HFFc6 (cell line): ENCODE measurements at places on chromosomes 6 and 20. TPM values are rescaled to one million over a fixed set of nuclear protein-coding genes. Genes with fewer than 3 reads are reported as not detected.

DNA sequence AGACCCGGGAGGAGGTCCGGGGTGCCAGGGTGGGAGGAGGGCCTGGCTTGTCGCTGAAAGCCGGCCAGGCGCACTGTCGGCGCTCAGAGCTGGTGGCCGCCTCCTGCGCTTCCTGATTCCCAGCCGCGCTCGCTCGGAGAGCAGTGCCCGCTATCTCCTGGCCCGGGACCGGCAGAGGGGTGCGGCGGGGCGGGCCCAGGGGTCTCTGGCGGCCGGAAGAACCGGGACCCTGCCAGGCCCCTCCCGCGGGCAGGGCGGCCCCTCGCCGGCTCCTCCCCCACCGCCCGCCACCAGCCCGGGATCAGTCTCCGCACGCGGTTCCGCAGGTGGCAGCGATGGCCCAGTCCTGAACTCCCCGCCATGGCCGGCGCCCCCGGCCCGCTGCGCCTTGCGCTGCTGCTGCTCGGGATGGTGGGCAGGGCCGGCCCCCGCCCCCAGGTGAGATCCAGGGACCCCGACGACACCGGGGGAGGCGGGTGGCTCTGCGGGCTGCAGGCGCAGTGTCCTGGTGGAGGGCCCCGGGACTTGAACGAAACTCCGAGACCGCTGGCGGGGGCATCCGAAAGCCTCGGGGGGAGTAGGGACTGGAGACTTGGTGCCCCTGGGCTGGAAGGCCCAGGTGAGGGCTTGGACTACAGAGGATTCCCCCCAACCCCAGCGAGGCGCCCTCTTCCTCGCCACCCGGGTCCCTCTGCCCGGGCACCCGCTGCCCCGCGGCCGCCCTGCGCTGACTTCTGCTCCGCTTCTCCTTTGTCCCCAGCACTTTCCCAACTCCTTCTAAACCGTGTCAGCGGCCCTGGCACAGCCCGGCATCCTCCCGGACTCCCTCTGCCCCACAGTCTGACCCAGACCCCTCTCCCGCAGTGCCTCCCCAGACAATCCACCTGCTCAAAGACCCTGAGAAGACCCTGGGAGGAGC is at the start of gene GLP1R:
GLP1R (plus strand) TSS at position 301 of the 919 bp plus-strand sequence; CDS start at position 361, 60 bp downstream.
- no peak for DNase-seq
- no peaks in the 10 kb centered on the region for H3K36me3 ChIP-seq
- H3K27me3 ChIP-seq, result peaks cover 30% of the 10 kb centered on the region
- no peaks in the 10 kb centered on the region for H3K4me1 ChIP-seq
- H3K27ac ChIP-seq, result no peak within 1 kb of the TSS

The RRAGD gene
- total RNA-seq, result not detected in 3 replicates

DNA sequence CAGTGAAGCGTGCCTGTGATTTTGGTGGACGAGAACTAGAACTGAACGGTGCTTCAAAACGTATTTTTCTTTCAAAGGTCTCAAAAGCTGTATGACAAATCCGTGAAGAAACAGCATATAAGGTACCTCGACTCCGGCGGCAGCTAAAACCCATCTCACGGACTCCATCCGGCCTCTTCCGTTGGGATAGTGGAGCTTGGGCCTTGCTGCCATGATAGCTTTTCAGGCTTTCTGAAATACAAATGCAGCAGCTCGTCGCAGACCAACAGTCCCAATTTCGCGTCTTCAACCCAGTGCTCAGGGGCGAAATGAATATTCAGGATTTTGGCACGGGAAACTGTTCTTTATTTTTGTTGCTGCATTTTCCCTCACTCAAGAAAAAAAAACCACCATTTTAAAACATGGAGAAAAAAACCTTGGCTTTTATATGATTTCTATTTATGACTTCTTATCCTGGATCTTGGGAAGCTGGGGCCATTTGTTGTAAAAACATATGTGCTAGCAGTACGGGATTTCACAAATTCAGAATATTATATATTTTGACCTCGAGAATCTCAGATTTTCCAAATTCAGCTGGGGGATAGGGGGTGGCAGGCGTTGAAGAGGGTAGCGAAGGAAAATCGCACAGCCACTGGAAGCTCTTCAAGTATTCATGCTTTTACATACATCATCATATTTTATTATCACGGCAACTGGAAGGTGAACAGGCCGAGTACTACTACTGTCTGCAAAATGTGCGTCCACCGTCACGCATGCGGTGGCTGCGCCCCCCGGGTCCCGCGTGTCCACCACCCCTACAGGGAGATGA is 849 bp downstream of the GSTA4 start:
- peak; percentile 16 for DNase-seq
- H3K27ac ChIP-seq, result peak overlapping the region; percentile 98
- peaks cover 10% of the 10 kb centered on the region for H3K27me3 ChIP-seq
- peaks cover 18% of the 10 kb centered on the region for H3K36me3 ChIP-seq
- peak overlapping the region; percentile 99 for H3K4me3 ChIP-seq

- H3K27ac ChIP-seq, result no peak overlapping the region
- H3K36me3 ChIP-seq, result no peaks in the 10 kb centered on the region
- no peak for DNase-seq
- H3K4me3 ChIP-seq, result no peak overlapping the region
These were observed 26.1 kb upstream of the F13A1 start for GRCh38 chr6:6346427-6347023.

DNA sequence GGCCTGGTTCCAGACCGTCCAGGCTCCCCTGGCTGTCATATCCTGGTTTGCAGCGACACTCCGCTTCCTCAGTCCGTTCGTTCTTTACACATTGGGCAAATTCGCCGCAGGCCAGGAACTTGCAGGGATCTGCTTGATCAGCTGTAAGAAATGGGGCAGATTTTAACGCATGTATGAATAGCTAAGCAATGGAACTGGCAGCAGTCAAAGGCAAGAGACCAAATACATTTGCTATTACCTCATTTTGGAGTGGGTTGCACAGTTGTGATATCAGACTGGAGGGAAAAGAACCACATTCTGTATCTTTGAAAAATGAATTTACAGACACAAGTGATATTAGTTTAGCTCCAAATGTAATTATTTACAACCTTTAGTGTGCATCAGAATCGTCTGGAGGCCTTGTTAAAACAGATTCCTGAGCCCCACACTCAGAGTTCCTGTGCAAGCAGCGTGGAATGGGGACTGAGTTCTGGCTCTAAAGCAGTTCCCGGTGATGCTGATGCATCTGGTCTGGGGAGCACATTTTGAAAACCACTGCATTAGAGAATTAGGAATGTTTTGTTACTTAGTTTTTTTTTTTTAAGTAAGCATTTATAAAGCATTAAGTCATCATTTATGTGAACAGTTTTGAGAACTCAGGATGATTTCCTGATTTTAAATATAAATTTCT is 141.3 kb downstream of the IMPG1 start:
- H3K36me3 ChIP-seq, result no peaks in the 10 kb centered on the region
- DNase-seq, result peak; percentile 1
- H3K4me3 ChIP-seq, result no peak overlapping the region

The PPP1R14C gene
- 0.21 TPM in 1 of 3 replicates, not detected in the others for total RNA-seq

DNA sequence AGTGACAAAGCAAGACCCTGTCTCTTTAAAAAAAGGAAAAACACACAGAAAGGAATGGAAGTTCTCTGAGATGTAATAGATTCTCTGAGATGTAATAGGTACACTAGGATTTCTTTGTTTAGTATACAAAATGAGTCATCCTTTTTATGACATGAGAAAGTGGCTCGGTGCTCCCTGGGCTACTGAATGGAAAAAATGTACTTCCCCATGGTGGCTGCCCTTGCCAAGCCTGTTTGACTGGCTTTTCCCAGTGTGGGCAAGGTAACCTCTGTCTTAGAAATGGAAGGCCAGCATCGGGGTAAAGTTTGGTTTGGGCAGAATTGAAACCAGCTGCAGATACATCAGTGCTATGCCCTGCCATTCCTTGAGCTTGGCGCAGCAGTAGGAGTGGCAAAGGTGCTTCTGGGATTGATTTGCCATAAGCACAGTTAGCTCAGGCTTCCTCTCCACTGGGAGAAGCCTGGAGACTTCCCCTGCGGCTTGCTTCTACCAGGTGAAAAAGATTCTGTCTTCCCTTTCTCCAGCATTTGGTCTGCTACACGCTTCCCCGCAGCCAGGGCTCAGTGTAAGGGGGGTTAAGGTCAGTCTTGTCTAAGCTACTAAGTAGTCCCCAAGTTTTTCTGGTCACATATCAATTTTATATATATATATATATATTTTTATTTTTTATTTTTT is 24.5 kb downstream of the ARFGEF2 start:
- no peak overlapping the region for H3K4me3 ChIP-seq
- H3K27ac ChIP-seq, result peak overlapping the region; percentile 58
- peaks cover 4% of the 10 kb centered on the region; the same call in 1 of the 2 replicates for H3K36me3 ChIP-seq
- H3K4me1 ChIP-seq, result peaks cover 11% of the 10 kb centered on the region
- no peaks in the 10 kb centered on the region; the same call in 1 of the 2 replicates for H3K27me3 ChIP-seq
- DNase-seq, result peak; percentile 48

GRCh38 chr20:50776122-50776817 is 18.6 kb upstream of the BCAS4 start:
- no peak for DNase-seq
- no peak overlapping the region for H3K4me3 ChIP-seq
- H3K27me3 ChIP-seq, result peaks cover 11% of the 10 kb centered on the region
- H3K36me3 ChIP-seq, result no peaks in the 10 kb centered on the region

DNA sequence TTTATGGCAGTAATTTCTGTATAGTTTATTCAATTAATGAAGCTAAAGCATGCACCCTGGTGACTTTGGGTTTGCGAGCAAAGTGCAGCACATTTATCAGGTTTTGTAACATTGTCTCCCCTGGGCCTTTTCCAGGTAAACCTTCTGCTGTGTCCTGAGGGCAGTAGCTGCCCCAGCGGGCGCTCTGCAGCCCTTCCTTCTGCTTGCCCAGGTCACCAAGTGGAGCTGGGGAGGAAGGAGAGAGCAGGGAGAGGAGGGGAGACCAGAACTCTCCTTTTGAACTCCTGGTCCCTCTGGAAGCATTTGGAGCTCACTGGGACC is 145.6 kb downstream of the DLL1 start:
- 0 out of 2 replicates have a peak, but pooled peaks cover 6% of the 10 kb centered on the region for H3K36me3 ChIP-seq
- H3K27ac ChIP-seq, result no peak overlapping the region
- peaks cover 1% of the 10 kb centered on the region; the same call in 1 of the 2 replicates for H3K27me3 ChIP-seq
- DNase-seq, result no peak
- H3K4me1 ChIP-seq, result no peaks in the 10 kb centered on the region

- H3K36me3 ChIP-seq, result peaks cover 5% of the 10 kb centered on the region; the same call in 1 of the 2 replicates
- no peaks in the 10 kb centered on the region for H3K4me1 ChIP-seq
- DNase-seq, result no peak
These were observed 266.9 kb upstream of the STXBP5 start for GRCh38 chr6:146937316-146937715.

DNA sequence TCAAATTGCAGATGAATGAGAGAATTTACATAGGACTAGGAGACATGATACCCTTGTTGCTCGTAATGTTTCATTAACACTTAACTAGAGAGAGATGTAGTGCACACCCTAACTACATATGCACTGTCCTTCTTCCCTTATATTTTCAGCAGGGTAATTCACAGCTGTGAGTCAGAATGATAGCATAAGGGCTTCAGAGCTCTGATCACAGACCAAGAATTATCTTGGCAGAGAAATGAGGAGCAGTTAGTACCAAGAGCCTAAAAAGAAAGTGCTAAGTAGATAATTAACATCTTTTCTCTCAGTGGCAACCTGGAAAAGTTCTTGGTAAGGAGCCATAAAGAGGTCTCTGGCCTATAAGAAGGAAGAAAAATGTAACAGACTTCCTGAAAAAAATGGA is 35.8 kb downstream of the GRIK2 start:
- DNase-seq, result no peak
- no peaks in the 10 kb centered on the region; the same call in 1 of the 2 replicates for H3K27me3 ChIP-seq
- H3K4me1 ChIP-seq, result peaks cover 23% of the 10 kb centered on the region
- peaks cover 11% of the 10 kb centered on the region; the same call in 1 of the 2 replicates for H3K36me3 ChIP-seq
- no peak overlapping the region for H3K4me3 ChIP-seq

- peak within 1 kb of the TSS; percentile 89 for H3K4me3 ChIP-seq
- DNase-seq, result peak; percentile 60
- H3K27me3 ChIP-seq, result no peaks in the 10 kb centered on the region
- peak within 1 kb of the TSS; percentile 77 for H3K27ac ChIP-seq
- peaks cover 55% of the 10 kb centered on the region for H3K4me1 ChIP-seq
These were observed at the start of gene OGFRL1 for GRCh38 chr6:71288228-71289038. Gene OGFRL1 (plus strand): TSS chr6:71288811. CDS start chr6:71288937, 126 bp downstream.
